ENCODE measurements at places on chromosomes 11 and 22.
A peak's percentile ranks its signal among the peaks of the same experiment; 100 is the strongest.

GRCh38 chr11:23112987-23113886 is 253.0 kb upstream of the CCDC179 start:
- DNase-seq, result peak; percentile 38

DNA sequence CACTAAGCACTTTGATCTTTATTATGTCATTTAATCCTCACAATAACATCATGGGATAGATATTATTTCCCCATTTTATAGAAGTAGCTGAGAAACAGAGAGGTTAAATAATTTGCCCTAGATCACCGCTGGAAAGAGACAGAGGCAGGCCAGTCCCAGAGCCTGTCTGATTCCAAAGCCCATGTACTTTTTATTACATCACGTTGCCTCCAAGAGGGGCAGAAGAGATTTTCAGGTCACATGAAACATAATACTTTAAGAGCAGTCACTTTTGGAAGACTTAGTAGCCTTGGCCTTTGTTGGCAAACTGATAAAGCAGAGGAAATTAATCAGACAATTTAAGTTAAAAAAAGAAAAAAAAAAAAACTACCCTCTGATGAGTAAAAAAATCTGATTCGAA is 200.2 kb upstream of the ARHGAP20 start:
- no peak for DNase-seq

- no peak for DNase-seq
Observed at GRCh38 chr11:128767591-128768001, 73.7 kb downstream of the FLI1 start.

GRCh38 chr11:57890521-57890920 is 128.9 kb downstream of the CTNND1 start:
- DNase-seq, result no peak

GRCh38 chr11:5507177-5507932 is 2.4 kb downstream of the UBQLN3 start:
- DNase-seq, result no peak

- no peak for DNase-seq
Observed at GRCh38 chr11:33125611-33126010, 35.7 kb downstream of the CSTF3 start.

- no peak for DNase-seq
Observed at GRCh38 chr11:72583177-72583553, 91.1 kb downstream of the PDE2A start.

DNA sequence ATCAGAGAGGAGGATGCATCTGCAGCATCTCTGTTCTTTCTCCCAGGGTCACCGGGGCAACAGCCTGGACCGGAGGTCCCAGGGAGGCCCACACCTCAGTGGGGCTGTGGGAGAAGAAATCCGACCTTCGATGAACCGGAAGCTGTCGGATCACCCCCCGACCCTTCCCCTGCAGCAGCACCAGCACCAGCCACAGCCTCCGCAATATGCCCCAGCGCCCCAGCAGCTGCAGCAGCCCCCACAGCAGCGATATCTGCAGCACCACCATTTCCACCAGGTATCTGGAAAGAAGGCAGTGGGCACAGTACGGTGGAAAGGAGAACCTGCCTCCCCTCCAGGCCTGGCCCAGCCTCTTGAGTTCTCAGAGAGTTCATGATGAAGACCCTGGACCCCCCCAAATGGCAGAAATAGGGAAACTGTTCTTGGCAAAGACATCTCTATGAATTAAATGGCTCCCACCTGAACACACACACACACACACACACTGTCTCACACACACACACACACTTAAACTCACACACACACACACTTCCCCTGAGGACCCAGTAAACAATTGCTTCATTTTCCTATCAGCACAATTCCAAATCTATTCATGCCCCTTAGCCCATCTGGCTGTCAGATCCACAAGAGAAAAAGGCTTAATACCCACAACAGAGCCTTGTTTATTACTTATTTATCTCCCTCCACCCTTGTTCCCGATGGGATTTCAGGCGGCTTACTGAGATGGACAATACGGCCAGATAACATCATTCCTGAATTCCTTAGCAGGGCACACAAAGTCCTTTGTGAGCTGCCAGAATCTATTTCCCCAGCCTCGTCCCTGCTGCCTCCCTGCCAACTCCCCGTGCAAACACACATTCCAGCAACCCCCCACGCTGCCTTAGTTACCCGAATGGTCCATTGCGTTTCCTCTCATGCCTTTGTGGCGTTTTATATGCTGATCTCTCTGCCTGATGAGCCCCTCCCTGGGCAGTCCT is 8.1 kb downstream of the TMA7B start:
- DNase-seq, result no peak

DNA sequence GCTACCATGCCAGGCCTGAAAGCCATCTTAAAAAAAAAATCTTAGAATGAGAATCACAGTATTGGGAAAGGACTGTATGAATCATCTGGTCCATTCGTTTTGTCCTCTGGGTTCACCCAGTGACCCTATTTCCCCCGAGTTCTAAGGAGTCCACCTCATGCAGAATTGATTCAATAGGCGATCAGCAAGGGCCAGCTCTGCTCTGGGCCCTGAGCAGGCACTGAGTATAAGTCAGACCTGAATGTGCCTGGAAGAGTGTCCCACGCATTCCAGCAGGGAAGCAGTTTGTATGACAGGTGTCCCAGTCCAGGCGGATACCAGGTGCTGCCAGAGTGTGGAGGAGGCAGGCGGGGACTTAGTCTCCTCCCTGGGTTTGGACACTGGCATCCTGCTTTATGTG is 883 bp upstream of the HMOX1 start:
- no peak for DNase-seq

- DNase-seq, result no peak
Observed at GRCh38 chr11:95989076-95989605, 65.2 kb upstream of the MTMR2 start.

DNA sequence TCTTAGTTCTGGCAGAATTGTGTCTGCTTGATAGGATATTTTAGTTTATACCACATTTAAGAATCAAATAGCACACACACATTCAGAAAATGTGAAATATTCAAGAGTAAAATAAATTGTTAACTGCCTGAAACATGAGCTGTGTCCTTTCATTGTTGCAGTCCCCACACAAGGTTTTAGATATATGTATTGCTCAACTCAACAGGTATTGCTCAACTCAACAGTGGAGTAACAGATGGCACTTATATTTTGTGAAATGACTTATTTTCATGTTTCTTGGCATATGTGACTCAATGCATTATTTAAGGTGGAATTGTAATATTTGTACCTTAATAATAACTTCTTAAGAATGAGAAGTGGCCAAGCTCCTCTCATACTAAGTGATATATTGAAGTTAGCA is 760.3 kb downstream of the CNTN5 start:
- DNase-seq, result no peak

DNA sequence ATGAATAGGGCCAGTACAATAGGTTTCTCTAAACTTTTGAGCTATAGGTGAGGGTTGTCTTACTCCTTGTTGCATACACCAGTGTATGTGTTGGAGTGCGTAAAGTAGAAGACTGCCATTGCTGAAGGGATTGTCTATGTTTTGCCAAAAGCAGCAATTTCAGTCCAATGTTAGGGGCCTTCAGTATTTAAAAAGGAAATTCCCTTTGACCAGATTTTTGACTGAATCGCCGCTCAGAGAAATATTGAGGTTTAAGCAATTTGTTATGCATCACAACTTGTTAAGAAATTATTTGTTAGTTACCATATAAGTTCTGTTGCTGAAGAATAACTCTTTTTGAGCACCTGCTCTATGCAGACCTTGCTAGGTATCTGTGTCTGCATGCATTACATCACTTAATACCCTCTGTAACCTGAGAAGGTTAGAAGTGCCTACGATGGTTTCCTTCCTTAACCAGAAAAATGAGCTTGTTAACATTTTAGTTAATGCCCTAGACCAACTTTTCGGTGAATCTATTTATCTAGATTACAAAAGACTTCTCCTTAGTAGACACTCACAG is 33.9 kb downstream of the MMP20 start:
- DNase-seq, result no peak

GRCh38 chr11:35305670-35306382 is 113.5 kb downstream of the SLC1A2 start:
- DNase-seq, result no peak

DNA sequence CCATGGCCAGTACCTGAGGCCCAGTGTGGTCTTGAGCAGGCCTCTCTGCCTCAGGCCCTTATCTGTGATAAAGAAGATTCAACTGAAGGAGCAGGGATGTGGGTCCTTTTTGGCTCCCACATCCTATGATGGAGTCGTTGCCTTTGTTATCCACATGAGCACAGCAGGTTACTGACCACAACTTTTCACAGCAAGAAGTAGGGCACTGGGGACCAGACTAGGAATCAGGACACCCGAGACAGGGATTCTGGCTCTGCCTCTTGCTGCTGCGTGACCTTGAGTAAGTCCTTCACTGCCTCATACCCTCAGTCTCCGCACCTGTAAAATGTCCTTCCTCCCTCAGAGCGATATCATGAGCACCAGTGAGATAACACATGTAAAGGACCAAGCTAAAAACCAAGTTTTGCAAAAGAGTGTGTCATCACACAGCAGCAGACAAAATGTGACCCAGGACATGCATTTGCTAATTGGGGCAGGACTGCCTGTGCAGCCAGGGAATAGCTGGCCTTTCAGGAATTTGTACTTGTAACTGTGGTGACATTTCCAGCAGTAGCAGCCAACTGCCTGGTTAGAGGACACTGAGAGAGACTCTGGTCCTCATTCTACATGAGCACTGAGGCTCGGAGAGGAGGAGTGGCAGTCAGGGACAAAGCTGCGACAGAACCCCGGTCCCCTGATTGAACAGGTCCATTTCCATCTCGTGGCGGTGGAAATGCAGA is 13.2 kb upstream of the SMIM35 start:
- no peak for DNase-seq

GRCh38 chr11:74004759-74005615 is 3.9 kb downstream of the UCP3 start:
- no peak for DNase-seq

- DNase-seq, result no peak
Observed at GRCh38 chr22:25419247-25420113, 145.0 kb upstream of the GRK3 start.

GRCh38 chr11:108890482-108891105 is 225.7 kb downstream of the DDX10 start:
- no peak for DNase-seq

DNA sequence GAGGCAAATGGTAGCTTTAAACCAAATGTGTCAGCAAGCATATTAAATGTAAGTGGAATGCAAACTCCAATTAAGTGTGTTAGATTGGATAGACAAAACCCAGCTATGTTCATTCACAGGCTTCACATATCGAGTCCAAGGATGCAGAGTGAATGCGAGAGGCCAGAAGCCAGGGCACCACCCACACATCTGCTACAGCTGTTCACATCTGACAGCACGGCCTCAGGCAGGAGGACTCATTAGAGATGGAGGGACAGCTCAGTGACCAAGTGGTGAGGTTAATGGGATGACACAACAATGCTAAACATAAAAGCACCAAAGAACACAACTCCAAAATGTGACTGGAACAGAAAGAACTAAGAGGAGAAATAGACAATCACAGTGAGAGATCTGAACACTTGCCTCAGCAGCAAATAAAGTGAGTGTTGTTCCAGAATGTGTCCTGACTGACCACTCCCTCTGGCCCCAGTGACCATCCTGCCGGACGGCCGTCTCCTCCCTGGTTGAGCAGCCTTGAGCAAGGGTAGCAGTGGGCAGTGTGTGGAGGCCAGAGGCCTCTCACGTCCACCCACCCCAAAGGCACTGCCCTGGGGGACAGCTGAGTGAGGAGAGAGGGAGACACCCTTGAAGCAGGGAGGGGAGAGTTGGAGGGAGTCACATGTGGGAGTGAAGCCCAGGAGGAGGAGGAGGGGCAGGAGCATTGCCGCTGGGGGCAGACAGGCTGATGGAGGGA is 23.8 kb downstream of the ALG12 start:
- no peak for DNase-seq

DNA sequence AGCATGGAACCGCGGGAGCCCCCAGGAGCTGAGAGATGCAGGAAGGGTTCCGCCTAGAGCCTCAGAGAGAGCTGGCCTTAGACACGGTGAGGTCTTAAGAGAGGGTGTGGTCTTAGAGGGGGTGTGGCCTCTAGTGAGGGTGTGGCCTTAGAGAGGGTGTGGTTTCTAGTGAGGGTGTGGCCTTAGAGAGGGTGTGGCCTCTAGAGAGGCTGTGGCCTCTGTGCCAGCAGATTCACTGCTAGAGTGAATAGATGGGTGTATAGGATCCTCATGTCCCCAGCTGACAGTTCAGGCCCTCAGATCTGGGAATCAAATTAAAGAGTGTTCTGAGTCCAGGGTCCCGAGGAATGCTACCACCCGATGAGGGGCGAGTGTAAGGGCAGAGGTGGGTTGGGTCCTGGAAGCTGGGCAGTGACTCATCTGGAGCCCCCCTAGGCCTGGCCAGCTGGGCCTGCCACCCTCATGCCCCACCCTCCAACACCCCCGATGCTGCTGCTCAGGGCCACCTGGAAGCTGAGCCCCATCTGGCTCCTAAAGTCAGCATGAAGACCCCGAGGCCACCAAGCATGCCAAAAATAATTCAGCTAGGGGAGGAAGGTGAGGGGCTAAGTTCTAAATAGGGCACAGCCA is 49.5 kb downstream of the IGF2 start:
- DNase-seq, result no peak

- DNase-seq, result no peak
Observed at GRCh38 chr11:28481616-28482480, 373.7 kb downstream of the METTL15 start.

DNA sequence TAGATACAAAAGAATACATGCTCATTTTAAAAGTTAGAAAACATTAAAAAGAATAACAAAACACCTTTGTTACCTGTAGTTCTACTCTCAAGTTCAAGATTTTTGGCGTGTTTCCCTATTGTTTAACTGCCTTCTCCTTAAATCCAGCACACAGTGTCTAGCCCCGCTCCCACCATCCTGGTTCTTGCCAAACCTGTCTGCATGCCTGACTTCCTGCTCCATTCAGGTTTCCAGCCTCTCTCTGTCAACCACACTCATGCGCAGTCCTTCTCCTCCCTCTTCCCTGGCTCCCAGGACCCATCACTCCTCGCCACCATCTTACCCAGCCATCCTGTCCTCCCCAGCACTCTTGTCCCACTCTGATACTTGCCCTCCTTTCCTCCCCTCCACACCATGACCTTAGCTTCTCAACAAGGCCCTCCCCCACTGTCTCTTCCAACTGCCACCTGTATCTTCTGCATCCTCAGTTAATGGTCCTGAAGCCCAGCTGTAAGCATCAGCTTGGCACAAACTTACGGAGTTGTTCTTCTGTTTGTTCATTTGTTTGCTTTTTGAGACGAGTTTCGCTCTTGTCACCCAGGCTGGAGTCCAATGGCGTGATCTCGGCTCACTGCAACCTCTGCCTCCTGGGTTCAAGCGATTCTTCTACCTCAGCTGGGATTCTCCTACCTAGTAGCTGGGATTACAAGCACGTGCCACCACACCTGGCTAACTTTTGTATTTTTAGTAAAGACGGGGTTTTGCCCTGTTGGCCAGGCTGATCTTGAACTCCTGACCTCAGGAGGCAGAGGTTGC is 7.5 kb upstream of the MYH9 start:
- DNase-seq, result no peak

- no peak for DNase-seq
Observed at GRCh38 chr11:122637541-122637940, 18.0 kb upstream of the UBASH3B start.

All from NCI-H187 (cell line).